T follicular helper cell (primary cell): ENCODE measurements at places on chromosomes 1 and 21.

- no peak for DNase-seq
Measured at GRCh38 chr1:33248244-33248643, 8.0 kb upstream of the ZNF362 start.

DNA sequence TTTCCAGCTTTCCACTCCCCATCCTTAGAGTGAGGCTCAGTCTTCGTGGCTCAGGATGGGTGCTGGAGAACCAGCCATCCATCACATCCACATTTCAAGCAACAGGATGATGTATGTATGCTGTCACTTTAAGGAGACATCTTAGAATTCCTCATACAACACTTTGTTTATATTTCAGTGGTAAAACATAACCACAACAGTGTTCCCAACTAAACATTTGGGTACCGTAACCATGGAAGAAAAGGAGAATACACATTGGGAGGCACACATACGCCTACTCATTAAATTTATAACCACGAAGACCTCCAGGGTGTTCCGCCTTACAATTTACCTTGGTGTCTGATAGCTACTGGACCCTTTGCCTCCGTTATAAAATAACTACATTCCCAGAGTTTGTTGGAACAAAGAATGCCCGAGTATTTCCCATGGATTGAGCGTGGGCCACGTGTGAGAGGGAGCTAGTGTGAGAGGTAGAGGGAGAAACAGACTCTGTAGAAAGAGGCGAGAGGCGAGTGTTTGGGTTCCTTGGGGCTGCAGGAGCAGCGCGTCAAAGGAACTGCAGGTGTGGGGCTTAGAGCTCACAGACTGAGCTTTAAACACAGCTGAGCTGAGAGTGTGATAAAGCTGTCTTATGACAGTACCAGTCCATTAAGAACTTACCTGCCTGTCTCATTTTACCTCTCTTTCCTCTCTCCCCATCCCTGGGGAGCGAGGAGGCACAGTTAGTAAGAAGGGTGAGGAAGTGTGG, 111.5 kb upstream of the USP24 start:
- DNase-seq = no peak

- DNase-seq = no peak
Measured at GRCh38 chr1:101438359-101438758, 201.5 kb downstream of the S1PR1 start.

DNA sequence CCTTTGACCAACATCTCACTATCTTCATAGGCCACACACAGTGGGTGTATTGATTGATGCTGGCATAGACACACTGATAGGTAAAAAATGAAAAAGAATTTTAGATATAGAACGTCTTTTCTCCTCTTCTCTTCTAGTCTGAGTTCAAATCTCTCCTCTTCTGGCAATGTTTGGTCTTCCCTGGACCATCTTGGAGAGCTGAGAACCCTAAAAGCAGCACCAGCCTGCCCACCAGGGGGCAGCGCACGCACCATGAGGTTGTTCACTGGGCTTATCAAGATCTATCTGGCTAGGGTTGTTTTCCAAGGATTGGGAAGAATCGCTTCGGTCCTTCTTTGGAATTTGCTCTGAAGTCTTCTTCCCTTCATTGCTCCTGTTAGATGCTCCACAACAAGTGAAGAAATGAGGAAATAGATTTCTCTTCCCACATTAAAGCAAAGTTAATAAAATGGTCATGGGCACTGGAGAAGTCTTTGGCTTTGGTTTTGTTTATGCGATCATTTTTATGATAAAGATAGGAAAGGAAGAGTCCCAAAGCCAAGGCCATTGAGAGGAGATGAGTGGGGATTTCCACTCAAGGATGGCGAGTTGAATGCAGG, 104.0 kb upstream of the OLIG2 start:
- no peak for DNase-seq

DNA sequence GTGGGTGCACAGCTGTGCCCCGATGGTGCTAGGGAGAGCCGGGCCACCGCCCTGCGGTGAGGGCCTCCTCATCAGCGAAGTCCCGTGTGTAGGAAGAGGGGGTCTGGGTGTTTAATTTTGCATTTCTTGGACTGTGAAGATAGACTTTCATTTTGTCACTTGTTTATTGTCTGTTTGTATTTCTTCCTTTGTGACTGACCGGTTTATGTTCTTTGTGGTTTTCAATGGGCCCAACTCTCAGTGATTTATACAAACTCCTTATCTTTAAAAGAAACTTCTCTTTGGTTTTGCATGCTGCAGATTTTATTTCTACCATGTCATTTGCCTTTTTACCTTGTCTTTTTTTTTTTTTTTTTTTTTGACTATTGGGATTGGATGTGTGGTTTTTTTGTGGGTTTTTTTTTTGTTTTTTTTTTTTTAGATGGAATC, 65.1 kb downstream of the COL18A1 start:
- DNase-seq = no peak

DNA sequence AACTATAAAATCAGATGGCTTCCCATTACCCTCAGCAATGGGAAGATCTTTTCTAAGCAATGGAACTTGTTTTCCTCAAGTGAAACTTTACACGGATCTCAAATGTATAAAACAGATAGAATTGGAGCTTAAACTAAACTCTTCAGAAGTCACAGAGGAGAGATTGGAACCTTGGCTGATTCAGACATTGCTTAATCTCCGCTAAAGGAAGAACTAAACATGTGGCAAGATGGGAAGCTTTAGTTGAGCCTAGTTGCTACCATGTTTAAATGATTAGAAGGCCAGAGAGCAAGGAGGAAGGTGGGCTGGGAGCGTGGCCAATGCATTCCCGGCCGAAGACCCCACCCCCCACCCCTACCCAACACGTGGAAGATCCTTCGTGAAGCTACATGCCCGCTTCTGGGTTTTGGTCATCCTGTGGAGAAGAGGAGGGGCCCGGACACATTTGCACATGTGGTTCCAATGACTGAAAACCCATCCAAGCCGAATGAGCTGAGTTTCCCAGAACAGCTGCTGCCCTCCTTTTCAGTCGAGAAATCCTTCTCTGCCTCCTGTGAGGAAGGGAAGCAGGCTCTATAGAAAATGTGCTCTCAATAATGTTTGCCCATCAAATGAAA, 164.3 kb downstream of the MIS18A start:
- no peak for DNase-seq

DNA sequence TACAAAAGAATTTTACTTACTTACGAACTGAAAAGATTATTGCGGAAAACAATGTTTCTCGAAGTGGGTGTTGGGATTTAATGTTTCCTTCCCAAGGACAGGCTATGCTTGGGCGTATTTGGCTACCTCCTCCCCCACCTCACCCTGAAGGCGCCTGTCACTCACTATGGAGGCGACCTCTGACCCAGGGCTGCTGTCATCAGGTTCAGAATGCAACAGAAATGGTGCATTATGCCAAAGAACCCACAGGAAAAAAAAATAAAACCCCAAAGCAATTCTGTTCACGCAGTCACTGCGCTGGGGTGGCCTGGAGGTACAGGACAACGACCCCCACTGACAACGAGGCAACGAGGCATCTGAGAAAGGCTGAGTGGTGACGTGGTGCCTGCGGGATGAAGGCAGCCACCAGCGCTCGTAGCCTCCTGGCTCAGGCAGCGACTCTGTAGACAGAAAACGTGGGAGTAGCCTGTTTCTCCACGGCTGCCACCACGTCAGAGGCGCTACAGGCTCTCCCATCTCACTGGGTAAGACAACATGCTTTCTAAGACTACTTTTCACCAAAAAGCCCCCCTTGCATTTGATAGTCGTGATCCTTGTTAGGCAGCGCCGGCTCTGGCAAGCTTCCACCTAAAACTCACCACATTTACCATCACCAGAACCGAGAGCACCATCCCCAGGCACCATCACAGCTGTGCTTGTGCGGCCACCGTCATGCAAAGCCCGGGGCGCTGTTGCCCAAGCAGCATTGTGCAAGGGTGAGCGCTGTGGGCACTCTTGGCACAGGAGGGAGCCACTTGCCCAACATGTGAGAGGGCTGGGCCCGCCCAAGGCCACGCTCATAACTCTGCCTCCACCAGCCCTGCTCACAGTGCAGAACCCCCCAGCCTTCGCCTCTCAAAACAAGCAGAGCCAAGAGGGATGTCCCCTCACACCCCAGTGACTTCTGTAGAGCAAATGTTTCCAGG, 14.3 kb downstream of the NADK start:
- DNase-seq = no peak

DNA sequence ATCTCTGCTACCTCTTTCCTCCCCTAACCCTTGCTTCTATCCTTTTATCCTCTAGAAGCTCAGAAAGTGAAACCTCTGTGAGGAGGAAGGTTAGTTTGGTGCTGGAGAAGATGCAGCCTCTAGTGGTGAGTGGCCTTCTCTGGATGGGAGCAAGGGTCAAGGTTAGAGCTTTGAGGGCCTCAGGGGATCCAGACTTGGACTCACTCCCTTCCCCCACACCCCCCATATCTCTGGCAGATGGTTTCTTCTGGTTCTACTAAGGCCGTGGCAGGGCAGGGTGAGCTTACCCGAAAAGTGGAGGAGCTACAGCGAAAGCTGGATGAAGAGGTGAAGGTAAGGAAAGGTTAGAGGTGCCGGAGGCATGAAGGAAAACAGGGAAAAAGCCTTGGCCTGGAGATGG, 9.2 kb downstream of the CGN start:
- DNase-seq = no peak

DNA sequence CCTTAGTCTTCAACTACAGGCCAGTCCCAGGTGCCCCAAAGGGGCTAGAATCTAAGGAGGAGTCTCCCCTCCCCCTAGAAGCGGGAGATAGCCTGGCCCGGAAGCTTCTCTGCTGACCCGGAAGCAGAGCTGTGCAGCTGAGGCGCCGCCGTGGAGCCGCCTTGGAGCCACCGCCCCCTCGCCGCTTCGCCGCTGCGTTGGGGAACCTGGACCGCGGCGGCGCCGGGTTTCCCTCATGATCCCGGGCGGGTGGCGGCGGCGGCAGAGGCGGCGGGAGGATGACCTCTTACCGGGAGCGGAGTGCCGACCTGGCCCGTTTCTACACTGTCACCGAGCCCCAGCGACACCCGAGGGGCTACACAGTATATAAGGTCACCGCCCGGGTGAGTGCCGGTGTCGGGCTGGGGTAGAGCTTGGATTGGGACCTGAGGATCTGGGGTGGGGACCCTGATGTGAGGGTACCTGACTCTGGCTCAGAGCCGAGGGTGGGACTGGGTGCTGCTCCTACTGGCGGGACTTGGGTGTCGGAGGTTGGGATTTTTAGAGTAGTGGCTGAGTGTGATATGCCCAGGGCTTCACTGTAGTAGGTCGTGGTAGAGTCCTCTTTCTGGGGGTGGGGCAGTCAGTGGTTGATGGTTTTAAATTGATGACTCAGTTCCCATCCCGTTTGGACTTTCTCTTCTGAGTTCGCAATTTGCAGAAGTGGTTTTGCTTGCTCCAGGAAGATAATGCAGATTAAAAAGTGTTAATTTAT, at the start of gene RPS6KC1:
RPS6KC1 (plus strand) TSS at position 115 of the 754 bp plus-strand sequence; CDS start at position 279, 164 bp downstream.
- peak; percentile 68 for DNase-seq

- no peak for DNase-seq
Measured at GRCh38 chr1:82059959-82060358, 259.2 kb downstream of the ADGRL2 start.

DNA sequence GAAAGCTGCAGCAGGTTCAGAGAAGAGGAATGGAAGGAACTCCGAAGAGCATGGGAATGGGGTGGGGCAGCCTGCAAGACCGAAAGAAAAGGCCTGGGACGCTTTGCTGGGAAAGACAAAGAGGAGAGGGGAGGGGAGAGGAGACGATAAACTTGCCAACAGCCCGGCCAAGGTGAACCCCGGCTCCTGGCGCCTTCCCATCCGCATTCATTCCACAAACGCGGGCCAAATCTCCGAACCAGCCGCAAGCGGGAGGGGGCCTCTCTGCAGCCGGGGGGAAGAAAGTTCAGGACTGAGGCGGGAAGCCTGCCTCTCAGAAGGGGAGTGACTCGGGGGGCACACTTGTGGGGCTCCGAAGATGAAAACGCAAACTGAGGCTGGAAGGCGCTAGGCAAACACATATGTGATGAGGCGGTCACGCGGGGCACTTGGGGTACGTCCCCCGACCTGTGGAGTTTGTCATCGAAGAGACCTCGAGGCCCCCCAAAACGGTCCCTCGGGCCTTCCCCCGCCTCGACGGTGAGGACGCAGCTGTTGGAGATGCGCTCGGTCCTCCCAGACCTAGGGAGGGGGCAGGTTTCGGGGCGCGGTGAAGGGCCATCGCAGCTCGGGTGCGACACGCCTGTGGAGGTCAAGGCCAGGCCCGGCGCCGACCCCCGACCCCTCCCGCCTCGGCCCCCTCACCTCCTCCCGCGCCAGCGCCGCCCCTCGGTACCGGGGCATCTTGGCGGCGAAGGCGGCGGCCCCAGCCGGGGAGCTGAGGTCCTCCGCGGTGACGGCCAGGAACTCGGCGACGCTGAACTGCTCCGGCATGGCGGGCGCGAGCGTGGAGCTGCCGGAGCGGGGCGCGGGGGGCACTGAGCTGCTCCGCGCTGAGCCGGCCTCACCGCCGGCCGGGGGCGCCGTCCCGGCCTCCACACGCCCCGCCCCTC, at the start of gene ASAP3:
ASAP3 (minus strand) TSS at position 859 of the 932 bp plus-strand sequence; CDS start at position 813, 46 bp downstream.
- DNase-seq = peak; percentile 1

- DNase-seq = no peak
Measured at GRCh38 chr1:236067854-236068454, 3.1 kb upstream of the NID1 start.

DNA sequence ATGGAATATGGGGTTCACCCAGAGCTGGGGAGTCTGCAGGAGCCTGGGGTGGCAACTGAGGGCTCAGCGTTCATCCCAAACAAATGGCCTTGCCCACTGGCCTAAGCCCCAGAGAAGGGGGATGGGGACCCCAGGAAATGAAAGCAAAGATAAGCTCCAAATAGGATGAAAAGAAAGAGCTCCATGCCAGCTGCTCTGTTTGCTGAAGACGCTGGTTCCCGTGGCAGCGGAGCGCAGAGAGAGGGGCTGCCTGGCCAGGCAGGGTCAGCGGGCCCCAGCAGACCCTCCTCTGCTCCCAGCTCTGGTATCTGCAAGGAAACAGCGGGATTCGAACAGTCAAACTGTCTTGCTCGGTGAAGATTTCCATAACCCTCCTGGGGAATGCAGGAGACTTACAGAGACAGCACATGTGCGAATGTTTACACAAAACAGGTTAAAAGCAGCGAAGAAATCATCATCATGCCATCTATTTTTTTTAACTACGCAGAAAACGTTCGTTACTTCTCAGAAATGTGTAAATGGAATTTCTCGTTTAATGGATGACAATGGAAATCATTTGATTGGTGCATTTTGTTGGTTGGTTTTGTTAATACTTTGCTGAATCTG, 94.4 kb downstream of the PDE9A start:
- no peak for DNase-seq

- DNase-seq = no peak
Measured at GRCh38 chr21:15797577-15798363, 68.0 kb downstream of the USP25 start.
